Cardiac septum (tissue), 1 donor: ENCODE measurements at places on chromosomes 5 and 9.

DNA sequence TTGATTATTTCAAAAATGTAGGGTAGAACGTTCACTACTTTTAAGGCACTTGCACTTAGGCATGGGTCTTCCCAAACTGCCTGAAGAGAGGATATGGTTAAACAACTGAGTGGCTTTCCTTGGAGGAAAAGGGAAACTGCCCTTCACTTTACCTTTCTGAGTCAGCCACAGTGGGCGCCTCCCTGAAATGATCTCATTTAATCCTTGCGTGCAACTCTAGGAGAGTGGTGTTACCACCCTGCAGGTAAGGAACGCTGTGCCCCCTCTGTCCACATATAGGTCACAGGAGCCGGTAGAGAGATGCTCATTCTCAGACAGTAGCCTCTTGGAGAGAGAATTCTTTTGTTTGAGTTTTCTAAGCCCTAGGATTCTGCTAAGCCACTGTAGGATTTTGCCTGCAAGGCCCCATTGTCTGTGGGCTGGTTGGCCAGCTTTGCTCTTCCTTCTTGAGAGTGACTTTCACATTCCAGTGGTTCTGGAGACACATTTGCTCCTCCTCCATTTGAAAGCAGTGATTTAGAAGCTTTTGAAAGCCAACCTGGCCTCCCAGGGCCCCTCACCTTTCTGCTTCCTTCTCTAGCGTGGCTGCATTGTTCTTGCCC, 110.3 kb upstream of the CTSL start:
- no peak for DNase-seq

DNA sequence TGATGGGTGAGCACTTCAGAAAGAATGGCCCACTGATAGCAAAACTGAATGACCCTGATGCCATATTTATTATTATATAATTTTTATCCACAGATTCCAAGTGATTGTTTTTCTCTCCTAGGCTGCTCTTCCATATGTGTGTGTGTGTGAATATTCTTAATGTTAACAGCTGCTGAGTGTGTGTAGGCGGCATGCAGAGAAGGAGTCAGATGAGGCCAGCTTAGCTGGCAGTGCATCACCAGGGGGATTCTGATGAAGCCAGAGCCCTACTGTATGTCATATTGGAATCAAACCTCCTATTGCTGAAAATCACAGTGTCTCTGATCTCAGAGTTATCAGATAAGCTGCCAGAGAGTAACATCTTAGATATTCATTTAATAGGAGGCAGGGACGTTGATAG, 177.1 kb downstream of the DMAC1 start:
- no peak for DNase-seq

GRCh38 chr5:107979900-107980299, 309.2 kb upstream of the EFNA5 start:
- DNase-seq = no peak

DNA sequence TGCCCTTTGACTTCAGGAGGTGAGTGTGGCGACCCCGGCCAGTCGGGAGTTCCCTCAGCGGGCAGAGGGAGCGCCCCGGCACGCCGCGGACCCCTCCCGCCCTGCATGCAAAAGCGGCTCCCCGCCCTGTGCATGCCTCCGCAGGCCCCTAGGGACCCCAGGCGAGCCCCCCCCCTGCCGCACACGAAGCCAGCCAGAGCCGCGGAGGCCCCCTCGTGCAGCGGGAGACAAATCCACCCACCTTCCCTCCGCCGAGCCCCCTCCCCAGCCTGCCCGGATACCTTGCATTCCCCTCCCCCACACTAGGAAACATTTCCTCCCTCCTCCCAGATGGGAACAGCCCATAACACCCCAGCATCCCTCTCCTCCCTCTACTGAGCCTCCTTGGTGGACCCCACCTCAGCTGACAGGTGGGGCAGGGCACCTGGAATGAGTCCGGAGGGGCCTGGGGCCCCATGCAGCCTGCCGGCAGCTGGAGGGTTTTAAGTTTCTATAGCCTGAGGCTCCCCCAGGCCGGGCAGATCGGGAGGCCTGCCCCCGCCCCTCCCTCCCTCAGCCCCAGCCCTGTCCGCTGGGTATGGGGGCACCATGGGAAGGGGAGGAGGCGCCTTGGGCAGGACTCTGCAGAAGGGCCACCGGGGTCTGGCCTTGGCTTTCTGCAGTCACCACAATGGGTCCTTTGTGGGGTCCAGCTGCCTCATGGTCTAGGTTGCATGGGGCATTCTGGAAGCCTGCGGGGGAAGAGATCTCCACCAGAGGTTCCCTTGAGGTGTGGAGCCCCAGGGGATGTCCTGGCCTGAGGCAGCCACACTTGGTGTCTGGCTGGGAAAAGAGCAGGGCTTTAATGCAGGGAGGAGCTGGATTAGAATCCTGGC, 601 bp downstream of the ERGIC1 start:
- DNase-seq = peak; percentile 76

DNA sequence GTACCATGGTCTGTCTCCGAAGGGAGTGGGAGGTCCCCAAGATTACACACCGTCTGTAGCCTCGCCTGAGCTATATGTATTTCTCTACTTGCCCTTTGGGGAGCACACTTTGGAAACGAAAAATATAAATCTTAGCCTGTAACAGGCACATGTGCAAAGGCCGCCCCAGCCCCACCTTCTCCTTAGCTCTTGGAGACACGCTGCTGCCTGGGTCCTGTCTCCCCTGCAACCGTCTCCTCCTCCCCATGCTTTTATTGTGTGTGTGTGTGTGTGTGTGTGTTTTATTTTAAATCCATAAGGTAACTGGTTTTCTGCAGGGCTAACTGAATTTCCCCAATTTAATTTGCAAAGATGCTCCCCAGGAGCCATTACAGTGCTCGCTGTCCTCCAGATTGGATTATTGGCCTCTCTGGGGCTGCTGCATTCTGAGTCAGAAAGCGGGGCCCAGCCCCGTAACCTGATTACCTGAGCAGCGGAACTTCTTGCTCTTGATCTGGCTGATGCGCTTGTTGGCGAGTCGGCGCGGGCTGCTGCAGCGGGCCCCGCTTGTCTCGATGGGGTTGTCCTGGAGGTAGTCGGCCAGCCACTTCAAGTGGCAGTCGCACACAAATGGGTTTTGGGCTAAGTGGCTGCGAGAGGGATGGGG, 193.3 kb upstream of the PANK3 start:
- no peak for DNase-seq

DNA sequence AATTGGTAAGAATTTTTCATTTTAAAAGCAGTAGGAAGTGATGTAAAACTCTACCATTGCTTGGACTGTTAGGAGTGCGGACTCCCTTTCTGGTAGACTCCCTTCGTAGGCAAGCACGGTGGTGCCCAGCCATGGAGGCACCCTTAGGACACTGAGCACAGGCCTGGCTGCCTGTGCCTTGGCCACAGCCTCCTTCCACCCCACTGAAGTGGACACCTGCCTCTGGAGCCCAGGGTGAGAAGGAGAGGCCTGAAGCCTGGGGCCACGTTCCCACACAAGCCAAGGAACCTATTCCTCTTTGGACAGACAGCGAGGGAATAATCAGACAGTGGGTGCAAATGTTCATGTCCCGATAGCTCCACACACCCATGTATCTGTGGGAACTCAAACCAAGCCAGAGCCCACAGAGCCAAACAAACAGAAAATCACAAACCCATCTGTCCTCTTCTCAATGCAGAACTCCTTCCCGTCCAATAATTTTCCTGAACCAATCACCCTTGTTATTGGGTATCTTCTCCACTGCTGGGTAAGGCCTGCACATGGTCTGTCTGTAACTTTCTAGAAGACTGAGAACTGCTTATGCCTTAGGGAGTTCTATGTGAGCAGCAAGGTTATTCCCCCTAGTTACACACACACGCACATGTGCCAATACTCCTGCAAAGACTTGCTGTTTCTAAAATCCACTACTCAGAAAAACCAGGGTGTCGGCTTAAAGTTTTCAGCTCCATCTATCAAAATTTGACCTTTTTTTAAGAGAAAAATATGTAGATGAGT, 45.2 kb downstream of the UBE2QL1 start:
- DNase-seq = peak; percentile 62

DNA sequence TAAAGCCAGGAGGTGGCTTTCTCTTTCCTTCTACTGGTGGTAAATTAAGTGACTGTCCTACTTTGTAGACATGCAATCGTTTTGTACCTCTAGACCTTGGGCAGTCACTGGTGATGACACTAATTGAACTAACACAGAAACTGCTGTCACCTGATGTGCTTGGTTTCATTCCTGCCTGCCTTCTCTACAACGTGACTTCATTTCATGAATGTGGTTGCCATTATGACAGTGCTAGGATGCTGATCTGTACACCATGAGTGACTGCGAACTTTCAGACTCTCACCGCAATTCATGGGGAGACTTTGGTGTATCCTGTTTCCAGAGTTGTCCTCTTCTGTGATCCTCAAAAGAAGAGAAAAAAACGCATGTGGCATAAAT, 47.5 kb downstream of the UBE2QL1 start:
- no peak for DNase-seq

- DNase-seq = no peak
Measured at GRCh38 chr9:27535701-27536118, 6.1 kb upstream of the MOB3B start.

DNA sequence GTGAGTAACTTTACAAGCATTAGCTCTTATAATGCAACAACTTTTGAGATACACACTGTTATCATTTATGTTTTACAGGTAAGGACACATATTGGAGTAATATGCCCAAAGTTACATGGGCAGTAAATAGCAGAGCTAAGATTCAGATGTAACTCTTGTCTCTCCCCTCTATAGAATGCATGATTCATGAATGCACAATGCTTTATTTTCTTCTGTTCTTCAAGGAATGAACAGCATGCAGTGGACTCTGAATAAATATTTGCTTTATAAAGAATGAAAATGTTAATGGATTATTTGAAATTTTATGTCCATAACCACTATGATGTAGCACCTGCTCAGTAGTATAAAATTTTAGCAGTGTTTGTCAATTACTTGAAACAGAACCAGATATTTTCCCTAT, 629.5 kb downstream of the KCTD16 start:
- DNase-seq = no peak

- DNase-seq = no peak
Measured at GRCh38 chr5:114360816-114361723, 800 bp upstream of the KCNN2 start.

GRCh38 chr9:128727640-128728248, 3.8 kb upstream of the ZDHHC12 start:
- no peak for DNase-seq

DNA sequence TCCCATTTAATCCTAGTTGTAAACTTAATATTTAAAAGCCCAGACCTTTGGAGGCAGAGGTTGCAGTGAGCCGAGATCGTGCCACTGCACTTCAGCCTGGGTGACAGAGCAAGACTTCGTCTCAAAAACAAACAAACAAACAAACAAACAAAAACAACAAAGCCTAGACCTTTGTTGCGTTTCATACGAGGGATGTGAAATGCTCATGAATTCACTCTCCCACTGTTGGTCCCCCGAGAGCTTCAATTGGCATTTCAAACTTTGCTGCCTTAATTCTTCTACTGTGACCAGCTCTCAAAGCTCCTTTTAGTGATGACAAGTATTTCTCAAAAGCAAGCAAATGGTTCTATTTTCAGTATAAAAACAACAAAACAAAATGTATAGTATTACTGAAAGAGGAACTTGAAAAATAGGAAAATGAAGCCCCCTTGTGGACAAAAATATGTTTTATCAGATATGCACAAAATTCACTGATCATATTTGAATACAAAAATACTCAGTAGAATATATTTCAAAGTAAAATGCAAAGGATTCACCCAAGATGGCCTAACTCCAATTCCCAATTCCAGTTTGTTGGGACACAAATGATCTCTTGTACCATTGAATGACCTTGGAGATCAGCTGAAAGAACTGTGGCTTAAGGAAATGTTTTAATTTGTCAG, 140.4 kb downstream of the ESM1 start:
- no peak for DNase-seq

- DNase-seq = no peak
Measured at GRCh38 chr9:7967093-7967827, 167.7 kb upstream of the DMAC1 start.

DNA sequence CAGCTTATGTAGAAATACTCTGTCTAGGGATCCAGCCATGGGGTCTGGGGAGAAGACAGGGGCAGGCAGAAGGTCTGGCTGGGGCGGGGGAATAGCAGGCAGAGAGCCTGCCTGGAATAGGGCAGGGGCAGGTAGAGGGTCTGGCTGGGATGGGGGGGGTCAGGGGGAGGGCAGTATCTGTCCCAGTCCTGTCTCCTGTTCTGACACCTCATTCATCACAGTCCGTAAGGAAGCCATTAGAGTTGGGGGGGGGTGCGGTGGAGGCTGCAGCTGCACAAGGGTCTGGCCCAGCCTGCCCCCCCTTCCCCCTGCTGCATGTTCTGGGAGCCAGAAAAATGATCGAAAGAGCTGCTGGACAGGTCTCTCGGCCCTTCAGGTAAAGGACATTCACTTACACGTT, 32.6 kb downstream of the CNTFR start:
- DNase-seq = no peak

GRCh38 chr9:16133556-16134227, 580.8 kb downstream of the CCDC171 start:
- DNase-seq = no peak
